OCI-LY7 (cell line): ENCODE measurements at places on chromosomes 5 and 9. TPM values are rescaled to one million over a fixed set of nuclear protein-coding genes. Genes with fewer than 3 reads are reported as not detected.

FIBCD1 gene
- not detected in 2 replicates for total RNA-seq

FAM78A gene
- total RNA-seq = 35.0 and 38.4 TPM in 2 replicates

S100Z gene
- total RNA-seq = 66.6 and 76.6 TPM in 2 replicates

SH3TC2 gene
- total RNA-seq = not detected in 2 replicates

FBN2 gene
- total RNA-seq = not detected in 2 replicates

PCDHGA6 gene
- 5.5 and 6.2 TPM in 2 replicates for total RNA-seq

PCDHGA12 gene
- 3.0 and 3.4 TPM in 2 replicates for total RNA-seq

SAXO1 gene
- 0.63 TPM in 1 of 2 replicates, not detected in the other for total RNA-seq

PLAC8L1 gene
- 1.7 and 2.1 TPM in 2 replicates for total RNA-seq

HTR4 gene
- total RNA-seq = not detected in 2 replicates

IL31RA gene
- not detected in 2 replicates for total RNA-seq

SPRY4 gene
- not detected in 2 replicates for total RNA-seq

OCLN gene
- 1.1 and 1.4 TPM in 2 replicates for total RNA-seq

LRSAM1 gene
- 32.2 and 34.1 TPM in 2 replicates for total RNA-seq

PTGES gene
- not detected in 2 replicates for total RNA-seq

SPATA9 gene
- total RNA-seq = not detected in 2 replicates

BARHL1 gene
- not detected in 2 replicates for total RNA-seq

PCDHAC1 gene
- total RNA-seq = not detected in 2 replicates

BAAT gene
- total RNA-seq = not detected in 2 replicates

TTLL11 gene
- total RNA-seq = 5.2 and 6.9 TPM in 2 replicates

TMC1 gene
- total RNA-seq = not detected in 2 replicates

CSF2 gene
- not detected in 2 replicates for total RNA-seq

AMACR gene
- total RNA-seq = 4.3 and 5.0 TPM in 2 replicates

SPATA31A3 gene
- total RNA-seq = not detected in 2 replicates

PAPPA gene
- not detected in 2 replicates for total RNA-seq

EXOSC2 gene
- 79.8 and 89.9 TPM in 2 replicates for total RNA-seq

PCDHB9 gene
- total RNA-seq = 0.33 TPM in 1 of 2 replicates, not detected in the other

HSDL2 gene
- total RNA-seq = 16.6 and 17.1 TPM in 2 replicates

LCN10 gene
- total RNA-seq = not detected in 2 replicates

SEMA4D gene
- total RNA-seq = 52.8 and 60.5 TPM in 2 replicates

PTGR1 gene
- not detected in 2 replicates for total RNA-seq
